ENCODE measurements at places on chromosomes 12 and 14.

GRCh38 chr14:65790172-65790815 is 377.8 kb downstream of the FUT8 start:
- no peak for DNase-seq

GRCh38 chr12:67457778-67458665 is 188.9 kb downstream of the CAND1 start:
- no peak for DNase-seq

DNA sequence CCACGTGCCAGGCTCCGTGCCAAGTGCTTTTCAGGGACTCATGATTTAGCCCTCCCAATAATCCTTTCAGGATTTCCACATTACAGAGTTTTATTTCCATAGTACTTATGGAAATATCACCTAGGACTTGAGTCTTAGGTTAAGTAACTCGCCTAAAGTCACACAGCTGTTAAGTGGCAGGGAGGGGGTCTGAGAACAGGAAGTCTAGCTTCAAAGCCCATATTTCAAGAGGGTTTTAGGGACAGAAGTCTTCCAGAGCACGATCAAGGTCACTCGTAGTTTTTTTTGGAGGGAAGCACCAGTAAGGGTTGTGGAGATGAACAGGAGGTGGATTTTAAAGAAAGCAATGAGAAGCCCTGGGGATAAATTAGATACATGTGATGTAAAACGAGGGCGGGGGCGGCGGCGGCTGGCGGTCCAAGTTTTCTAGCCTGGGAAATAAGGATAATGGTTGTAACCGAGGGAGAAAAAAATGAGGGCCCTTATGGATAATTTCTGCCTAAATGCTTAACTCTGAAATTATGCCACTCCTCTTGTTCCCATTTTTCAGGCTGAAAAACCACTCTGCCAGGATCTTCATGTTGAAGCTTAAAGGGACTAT is 192.6 kb upstream of the FOXN3 start:
- no peak for DNase-seq

GRCh38 chr12:8991371-8992345 is 2.3 kb downstream of the KLRG1 start:
- no peak for DNase-seq

- no peak for DNase-seq
These were observed 13.6 kb upstream of the MLXIP start for GRCh38 chr12:122064780-122065588.

All from stimulated activated CD4-positive, alpha-beta T cell treated with anti-CD3 and anti-CD28 coated beads, TNF-alpha, amount 100 ng/mL, for 1 hour (primary cell).